NCI-H2081 treated with DMSO at 0.1 percent for 48 hours (cell line): ENCODE measurements at places on chromosomes 2 and 18.

DNA sequence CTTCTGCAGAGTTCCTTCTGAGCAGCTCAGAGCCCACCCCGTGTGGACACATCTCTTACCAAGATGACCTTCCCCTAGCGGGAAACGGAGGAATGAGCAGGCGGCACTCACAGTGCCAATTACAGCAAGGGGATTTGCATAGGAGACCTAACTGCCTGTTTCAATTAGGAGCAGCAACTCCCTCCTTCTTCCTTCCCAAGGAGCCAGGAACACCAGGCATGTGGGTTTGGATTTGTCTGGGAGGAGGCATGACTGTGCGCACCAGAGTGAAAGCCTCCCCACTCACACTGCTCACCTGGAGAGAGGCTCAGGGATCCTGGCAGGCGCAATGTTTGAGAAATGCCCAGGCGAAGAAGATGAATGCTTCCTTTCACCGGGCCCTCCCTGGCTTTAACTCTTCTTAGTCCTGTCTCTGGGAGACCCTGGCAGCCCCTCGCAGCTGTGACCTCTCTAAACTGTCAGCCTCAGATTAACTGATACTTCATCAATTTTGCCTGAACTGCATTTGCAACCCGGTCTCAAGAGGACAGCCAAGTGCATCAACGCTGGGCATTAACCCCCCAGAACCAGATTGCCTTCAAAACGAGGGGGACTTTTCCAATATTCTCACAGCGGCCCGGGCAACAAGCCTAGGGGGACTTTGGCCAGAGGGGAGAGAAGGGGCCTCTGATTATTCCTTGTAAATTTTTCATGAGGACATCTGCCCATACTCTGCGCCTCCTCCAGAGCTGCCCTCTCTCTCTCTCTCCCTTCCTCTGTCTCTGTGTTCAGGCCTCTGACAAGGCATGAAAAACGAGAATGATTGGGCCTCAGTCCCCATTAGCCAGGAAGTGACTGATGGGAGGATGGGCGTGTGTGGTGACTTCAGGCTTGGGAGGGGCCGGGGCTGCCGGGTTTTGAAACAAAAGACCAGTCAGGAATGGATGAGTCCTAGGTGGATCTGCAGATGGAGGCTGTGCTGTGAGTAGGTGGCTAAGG lies 93.8 kb downstream of the CMPK2 start:
- DNase-seq, result no peak

DNA sequence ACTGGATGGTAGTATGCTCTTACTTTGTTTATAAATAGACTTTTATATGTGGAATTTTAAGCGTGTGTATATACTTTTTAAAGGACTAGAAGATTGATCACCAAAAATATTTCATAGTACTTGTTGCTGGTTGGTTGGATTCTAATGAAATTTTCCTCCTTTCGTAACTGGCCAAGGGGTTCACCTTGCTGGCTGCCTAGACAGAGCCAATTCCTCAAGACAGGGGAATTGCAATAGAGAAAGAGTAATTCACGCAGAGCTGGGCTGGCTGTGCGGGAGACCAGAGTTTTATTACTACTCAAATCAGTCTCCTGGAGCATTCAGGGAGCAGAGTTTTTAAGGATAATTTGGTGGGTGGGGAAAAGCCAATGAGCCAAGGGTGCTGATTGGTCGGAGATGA lies 70.7 kb downstream of the SNORC start:
- DNase-seq, result no peak

DNA sequence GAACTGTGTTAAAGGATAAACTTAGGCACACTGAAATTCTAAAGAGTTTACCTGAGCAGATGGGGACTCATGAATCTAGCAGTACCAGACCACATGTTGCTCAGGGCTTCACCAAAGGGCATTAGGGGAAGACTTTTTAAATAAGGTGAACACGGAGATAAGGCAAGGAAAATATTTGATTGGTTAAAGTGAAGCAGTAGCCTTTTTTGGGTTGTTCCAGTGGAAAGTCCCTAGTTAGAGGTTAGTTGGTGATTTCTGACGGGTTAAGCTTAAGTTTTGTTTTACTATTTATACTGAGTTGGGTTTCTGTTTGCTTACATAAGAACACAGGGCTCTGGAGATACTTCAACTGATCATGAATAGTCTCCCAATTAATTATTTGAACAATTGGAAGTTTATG lies 722.5 kb downstream of the SOCS6 start:
- no peak for DNase-seq

DNA sequence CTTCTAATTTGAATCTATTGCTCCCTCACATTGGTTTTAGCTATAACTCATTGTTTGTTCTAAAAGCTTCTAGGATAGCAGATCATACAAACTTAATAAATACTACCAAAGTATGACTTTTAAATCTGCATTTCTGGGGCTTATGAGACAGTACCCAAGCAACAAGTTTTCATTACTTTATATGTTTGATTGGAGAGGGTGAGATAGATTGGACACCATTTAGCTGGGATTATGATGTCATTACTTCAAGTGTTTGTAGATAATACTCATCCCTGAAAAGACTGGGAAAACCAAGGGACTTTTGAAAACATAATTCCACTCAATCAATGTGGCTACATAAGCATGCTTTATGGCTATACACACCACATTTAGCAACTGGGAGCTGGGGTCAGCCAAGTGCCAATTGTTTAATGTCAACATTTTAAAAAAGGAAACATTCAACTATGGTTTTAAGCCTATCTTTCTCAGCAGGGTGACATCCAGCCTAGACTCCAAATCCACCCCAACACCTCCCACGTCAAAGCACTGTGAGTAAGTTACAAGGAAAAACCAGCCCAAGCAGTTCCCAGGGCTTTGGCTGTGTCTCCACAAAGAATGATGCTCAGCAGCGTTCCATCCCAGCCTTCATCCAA lies 119.9 kb downstream of the ETAA1 start:
- DNase-seq, result peak; percentile 9

DNA sequence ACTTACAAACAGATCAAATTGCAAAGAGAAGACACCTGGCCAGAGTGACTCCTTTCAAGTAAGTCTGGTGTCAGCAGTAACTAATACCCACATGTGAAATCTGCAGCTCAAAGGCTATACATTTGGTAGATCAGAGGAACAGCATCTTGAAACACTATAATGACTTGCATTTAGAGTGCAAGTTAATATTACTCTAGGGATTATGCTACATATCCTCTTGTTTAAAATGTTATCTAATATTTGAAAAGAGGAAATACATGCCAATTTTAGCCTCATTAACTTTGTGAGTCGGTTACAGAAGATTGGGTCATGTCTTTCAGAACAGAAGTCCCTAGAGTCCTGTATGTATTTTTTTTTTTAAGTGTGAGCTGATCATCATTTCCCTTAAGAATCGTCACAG lies 15.2 kb downstream of the LANCL1 start:
- no peak for DNase-seq

- no peak for DNase-seq
Observed at GRCh38 chr2:134295441-134295840, 41.6 kb downstream of the MGAT5 start.
